ENCODE measurements at places on chromosomes 1 and 21.

DNA sequence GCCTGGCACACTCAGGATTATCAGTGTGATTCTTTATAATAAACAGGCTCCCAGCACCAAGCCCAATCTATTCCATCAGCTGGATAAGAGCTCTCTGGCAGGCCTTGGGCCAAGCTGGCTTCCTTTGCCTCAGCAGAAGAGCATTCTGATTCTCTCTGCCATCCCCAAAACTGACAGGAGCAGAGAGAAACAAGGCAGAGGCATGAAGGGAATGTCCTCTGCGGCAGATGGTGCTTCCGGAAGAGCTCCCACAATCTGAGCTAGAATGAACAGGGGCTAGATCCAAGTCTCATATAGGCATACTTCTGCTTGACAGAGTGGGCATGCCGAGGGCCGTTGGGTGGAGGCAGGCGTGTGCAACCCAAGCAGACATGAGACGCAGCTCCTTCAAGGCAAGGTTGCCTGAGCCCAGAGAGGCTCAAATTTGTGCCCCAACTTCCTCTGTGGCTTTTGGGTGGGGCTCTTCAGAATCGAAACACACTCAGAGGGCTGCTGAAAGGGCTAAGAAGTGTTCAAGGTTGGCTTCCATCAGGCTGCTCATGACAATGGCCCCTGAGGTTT lies 4.0 kb downstream of the CAPN2 start:
- DNase-seq, result peak; percentile 73

GRCh38 chr21:37580666-37581065 lies 214.1 kb downstream of the DYRK1A start:
- no peak for DNase-seq

GRCh38 chr1:13570924-13571323 lies 12.7 kb upstream of the PDPN start:
- no peak for DNase-seq

GRCh38 chr1:207654320-207654719 lies 9.4 kb downstream of the CR1L start:
- DNase-seq, result no peak

DNA sequence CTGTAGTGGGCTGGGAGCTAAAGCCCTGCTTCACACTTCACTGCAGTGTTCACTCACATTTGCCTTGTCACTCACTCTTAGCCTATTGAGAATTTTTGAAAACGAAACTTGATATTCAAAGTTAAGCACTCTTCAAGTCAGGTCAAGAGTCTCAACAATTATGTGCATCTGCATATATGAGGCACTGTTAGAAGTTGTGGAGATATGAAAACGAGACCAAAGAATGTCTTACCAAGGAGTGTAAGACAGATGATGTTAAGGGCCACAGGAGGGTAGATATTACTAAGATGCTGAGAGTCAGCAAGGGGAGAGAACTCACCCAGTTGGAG lies 64.7 kb upstream of the GJA8 start:
- no peak for DNase-seq

- peak; percentile 77 for DNase-seq
Observed at GRCh38 chr1:153945795-153946621, 510 bp downstream of the DENND4B start.

- no peak for DNase-seq
Observed at GRCh38 chr1:44926311-44926781, 60.0 kb downstream of the EIF2B3 start.

DNA sequence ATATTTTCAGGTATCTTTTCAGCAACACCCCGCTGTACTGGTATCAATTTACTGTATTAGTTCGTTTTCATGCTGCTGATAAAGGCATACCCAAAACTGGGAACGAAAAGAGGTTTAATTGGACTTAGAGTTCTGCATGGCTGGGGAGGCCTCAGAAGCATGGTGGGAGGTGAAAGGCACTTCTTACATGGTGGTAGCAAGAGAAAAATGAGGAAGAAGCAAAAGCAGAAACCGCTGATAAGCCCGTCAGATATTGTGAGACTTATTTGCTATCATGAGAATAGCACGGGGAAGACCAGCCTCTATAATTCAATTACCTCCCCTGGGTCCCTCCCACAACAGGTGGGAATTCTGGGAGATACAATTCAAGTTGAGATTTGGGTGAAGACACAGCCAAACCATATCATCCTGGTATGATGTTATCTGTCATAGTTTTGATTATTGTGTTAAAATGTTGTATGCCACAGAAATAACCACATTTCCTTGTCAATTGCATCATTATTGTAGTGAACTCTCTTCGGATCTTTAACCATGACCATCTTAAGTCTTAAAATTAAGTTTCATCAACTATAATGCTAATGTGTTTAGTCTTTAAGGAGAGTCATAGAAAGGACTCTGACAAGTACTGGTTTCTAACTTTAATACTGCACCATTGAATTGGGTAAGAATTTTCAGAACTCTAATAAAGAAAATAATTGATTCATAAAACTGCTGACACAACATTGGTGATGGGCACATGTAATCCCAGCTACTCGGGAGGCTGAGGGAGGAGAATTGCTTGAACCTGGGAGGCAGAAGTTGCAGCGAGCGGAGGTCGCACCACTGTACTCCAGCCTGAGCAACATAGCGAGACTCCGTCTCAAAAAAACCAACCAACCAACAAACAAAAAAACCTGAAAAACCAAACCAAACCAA lies 58.2 kb downstream of the TBX19 start:
- DNase-seq, result no peak

DNA sequence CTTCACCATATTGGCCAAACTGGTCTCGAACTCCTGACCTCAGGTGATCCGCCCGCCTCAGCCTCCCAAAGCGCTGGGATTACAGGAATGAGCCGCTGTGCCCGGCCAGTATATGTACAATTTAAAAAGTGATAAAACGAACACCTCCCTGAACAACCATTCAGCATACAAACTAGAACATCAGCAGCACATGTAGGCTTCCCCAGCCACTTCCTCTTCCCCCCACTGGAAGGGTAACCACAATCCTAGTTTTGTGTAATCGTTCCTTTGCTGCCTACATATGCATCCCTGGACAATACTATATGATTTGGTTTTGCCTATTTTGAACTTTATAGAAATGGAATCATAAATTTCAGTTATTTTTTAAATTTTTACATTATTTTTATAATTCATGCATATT lies 60.4 kb downstream of the DESI2 start:
- DNase-seq, result no peak

- peak; percentile 30 for DNase-seq
Observed at GRCh38 chr1:183416850-183417771, 1.1 kb downstream of the NMNAT2 start.

DNA sequence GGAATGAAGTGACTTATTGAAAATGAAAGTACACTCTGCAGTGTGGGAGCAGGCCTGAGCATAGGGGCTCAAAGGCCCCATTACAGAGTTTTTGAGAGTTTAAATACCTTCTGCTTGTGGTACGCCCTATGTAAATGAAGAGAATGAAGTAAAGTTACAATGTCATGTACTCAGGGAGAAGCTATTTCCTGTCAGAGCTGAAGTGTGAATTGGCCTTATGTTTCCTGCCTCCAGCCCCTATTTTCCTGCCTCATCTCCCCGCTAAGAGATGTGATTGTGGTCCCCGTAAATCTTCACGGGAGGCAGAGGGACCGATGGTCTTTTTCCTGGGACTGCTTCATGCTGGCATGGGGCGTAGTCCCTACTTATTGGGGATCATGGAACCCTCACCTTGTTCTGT lies 2.5 kb upstream of the ZNF683 start:
- DNase-seq, result peak; percentile 24

GRCh38 chr1:226181996-226182714 lies 4.4 kb downstream of the ACBD3 start:
- DNase-seq, result no peak

GRCh38 chr1:106925750-106926149 lies 130.7 kb upstream of the PRMT6 start:
- no peak for DNase-seq

DNA sequence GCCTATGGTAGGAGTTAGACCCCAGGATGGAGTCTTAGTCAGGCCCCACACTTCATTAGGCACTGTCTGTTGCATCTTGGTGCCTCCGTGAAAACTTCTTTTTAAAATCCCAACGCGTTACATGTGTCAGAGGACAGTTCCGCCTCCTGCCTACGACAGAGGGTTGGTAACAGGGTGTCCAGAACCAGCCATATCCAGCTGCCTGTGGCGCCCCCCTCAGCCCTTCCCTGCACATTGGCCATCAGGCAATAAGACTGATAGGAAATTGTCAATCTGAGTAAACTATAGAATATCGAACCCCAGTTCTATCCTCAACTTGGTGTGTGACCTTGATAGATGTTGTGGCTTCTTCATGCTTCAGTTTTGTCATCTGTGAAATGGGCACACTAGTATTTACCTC lies 108.6 kb upstream of the CSF3R start:
- DNase-seq, result no peak

All from CD4-positive, alpha-beta T cell treated with Interleukin-17A for 4 hours (primary cell).